ENCODE measurements at places on chromosomes 16 and 17.
A peak's percentile ranks its signal among the peaks of the same experiment; 100 is the strongest.

- DNase-seq: no peak
Measured at GRCh38 chr17:35159940-35160339, 12.3 kb downstream of the UNC45B start.

GRCh38 chr16:4877380-4877685 is 30.1 kb downstream of the UBN1 start:
- DNase-seq: no peak

GRCh38 chr16:58814348-58814801 is 80.3 kb upstream of the GOT2 start:
- peak; percentile 13 for DNase-seq

DNA sequence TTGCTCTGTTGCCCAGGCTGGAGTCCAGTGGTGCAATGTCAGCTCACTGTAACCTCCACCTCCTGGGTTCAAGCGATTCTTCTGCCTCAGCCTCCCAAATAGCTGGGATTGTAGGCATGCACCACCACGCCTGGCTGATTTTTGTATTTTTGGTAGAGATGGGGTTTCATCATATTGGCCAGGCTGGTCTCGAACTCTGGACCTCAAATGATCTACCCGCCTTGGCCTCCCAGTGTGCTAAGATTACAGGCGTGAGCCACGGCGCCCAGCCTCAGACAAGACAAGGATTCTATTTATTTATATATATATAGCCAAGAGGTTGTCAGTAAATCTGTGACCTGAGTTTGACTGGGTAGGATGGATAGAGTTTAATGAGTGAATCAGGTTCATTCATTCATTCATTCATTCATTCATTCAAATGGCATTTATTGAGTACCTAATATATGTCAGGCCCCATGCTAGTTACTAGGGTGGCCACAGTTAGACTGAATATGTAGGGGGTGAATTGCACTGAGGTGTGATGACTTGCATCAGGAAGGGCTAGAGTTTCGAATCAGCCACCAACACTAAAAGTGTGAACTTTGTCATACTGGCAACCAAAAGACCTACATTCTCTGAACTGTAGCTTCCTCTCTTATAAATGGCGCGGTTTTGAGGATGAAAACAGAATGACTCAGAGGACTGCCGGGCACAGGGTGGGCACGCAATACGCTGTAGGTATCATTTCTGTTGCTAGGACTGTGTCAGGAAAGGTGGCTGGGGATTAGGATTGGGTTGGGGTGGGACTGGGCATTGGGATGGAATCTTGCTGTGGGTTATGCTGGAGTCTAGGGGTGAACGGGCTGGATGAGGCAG is 37.8 kb downstream of the ITGAE start:
- DNase-seq: peak; percentile 41

DNA sequence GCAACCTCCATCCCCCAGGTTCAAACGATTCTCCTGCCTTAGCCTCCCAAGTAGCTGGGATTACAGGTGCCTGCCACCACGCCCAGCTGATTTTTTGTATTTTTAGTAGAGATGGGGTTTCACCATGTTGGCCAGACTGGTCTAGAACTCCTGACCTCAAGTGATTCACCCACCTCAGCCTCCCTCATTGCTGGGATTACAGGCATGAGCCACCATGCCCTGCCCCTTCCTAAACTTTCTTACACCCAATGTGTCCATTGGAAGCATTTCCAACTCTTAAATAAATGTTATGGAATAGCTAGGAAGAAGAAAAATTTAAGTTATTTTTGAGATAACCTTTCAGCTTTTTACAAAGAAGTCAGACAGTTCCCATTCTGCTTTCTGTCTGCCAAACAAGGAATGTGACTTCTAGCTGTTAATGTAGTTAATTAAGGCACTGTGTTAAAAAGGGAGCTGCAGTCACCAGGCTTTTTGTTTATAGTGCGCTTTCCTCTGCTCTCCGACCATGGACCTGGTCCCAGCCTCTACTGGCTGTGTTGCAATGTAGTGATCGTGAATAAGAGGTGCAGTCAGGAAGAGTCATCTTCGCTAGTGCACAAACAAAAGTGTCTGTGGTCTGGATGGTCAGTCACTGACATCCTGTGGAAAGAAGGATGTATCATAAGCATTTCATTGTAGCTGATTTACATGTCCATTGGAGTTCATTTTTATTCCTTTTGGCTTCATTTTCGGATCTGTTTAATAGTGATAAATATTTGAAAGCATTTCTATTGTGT is 39.7 kb downstream of the USP10 start:
- peak; percentile 90 for DNase-seq

DNA sequence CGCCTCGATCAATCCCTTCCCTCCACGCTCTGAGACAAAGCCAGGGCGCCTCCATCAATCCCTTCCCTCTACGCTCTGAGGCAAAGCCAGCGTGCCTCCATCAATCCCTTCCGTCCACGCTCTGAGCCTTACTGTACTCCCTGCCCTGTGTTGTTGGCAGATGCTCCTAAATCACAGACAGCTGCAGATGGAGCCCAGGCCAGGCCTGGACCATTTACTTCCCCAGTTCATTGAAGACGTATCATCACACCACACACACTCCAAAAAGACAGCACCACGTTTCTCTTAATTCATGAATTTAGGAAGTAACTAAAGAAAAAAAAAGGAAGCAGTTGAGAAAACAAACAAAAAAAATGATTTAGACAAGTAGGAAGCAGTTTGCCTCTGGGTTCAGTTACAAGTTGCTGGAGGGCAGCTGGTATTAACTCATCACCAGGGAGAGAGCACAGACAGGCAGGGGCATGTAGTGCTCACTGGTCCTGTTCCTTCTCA is 7.4 kb upstream of the CD300LD start:
- DNase-seq: peak; percentile 84

DNA sequence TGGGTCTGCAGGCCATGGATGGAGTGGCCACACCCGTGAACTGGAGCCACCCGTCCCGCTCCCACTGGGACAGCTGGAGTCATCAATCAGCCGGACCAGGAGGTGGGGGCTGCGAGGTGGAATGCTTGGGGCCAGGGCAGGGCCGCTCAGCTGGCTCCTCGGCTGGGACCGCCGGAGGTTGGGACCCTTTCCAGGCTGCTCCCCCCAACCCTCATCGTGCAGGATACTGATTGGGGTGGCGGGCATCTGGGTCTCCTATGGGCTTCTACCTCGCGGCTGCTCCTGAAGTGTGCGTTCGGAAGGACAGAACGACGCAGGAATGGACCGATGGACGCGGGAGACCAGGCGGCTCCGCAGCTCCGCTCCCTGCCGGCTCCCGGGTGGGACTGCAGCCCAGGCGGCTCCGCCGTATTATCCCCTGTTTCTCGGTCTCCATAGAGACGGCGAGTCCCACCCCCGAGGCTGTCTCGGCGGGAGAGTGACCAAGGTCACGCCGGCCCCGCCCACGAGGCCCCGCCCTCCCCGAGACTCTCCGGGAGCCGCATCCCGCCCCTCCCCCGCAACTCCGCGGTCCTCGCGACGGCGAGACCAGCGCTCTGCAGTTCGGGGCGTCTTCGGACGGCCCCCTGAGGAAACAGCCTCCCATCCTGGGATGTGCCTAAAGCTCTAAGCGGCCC is at the start of gene TPPP3:
TPPP3 (minus strand) TSS at position 388 of the 677 bp plus-strand sequence. CDS start 2,387 bp downstream, outside the sequence.
- DNase-seq: peak; percentile 85

DNA sequence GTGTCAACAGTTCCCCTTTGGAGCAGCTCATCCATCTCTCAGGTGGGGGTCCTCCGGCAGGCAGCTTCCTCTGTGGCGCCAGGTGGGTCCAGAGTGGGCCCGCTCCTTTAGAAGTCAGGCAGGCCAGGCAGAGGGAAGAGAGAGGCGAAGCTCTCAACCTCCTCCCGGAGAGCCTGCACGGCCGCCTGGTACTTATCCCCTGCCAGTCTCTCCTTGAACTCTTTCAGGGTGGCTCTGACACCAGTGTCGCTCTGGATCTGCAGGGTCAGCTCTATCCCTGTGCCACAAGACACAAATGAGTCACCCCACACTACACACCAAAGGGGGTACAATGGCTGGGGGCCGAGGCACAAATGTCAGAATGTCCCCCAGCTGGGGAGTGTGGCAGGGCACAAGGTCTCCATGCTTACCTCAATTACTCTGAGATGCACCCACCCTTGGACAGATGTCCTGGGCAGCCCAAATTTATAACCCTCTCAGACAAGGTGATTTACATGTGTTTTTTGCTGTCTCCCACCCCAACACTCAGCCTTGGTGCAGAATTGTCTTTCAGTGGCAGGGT is 13.6 kb downstream of the SMCR8 start:
- DNase-seq: no peak

DNA sequence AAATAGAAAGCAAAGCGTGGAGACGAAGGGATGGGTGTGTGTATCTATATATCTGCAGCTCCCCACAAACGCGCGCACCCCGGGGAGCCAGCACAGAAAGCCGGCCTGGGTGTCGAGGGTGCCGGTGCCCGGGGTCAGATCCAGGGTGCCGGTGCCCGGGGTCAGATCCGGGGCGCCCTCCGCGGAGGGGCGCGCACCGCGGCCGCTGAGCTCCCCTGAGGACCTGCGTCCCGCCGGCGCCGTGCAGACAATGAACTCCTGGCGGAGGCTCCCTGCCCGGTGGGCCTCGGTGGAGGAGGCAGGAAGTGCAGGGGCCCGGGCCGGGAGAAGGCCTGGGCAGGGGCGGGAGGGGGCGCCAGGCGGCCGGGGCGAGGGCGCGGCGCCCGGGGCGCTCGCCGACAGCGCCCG is 1.1 kb downstream of the ZNF423 start:
- DNase-seq: no peak

GRCh38 chr17:16419929-16420271 is 4.5 kb downstream of the TRPV2 start:
- no peak for DNase-seq

DNA sequence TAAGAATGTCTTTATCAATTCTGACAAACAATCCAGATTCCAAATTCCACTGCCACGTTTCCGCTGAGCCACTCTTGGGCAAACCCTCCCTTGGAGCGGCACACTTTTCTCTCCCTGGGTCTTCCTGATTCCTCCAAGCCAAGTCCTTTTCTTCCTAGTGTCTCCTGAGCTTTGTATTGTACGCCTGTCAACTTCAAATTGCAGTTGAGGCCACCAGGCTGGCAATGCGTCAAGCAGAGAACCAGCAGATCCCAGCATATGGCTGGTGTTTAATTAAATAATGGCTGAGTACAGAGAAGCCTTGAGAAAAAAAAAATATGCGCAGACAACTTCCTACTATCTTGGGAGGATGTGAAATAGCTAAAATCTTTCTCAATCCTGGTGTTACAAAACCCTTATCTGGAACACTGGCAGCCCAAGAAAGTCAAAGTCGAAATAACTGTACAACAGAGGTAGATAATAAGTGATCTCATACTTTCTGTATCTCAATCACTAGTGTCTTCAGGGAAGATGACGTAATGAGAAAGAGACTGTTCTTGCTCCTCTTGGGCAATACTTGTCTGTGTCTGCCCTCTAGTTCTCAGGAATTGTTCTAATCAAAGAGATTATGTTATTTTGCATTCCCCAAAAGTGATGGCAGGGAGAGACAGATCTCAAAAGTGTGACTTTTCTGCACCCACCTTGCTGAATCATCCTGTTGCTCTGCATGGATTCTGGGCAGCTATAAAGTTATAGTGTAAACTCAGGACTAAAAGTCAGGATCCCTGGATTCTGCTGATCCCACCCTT is 15.0 kb downstream of the SMIM36 start:
- DNase-seq: peak; percentile 76

- no peak for DNase-seq
Measured at GRCh38 chr16:15967655-15968315, 18.4 kb downstream of the ABCC1 start.

GRCh38 chr17:57588086-57588485 is 157.0 kb downstream of the CCDC182 start:
- no peak for DNase-seq

GRCh38 chr16:81539009-81539758 is 94.6 kb downstream of the CMIP start:
- DNase-seq: no peak

GRCh38 chr16:19113577-19114358 is at the start of gene ITPRIPL2:
Gene ITPRIPL2 (plus strand): TSS chr16:19113964. CDS start chr16:19114462, 498 bp downstream.
- peak; percentile 52 for DNase-seq

- no peak for DNase-seq
Measured at GRCh38 chr17:79361873-79362771, 248.7 kb downstream of the RBFOX3 start.

DNA sequence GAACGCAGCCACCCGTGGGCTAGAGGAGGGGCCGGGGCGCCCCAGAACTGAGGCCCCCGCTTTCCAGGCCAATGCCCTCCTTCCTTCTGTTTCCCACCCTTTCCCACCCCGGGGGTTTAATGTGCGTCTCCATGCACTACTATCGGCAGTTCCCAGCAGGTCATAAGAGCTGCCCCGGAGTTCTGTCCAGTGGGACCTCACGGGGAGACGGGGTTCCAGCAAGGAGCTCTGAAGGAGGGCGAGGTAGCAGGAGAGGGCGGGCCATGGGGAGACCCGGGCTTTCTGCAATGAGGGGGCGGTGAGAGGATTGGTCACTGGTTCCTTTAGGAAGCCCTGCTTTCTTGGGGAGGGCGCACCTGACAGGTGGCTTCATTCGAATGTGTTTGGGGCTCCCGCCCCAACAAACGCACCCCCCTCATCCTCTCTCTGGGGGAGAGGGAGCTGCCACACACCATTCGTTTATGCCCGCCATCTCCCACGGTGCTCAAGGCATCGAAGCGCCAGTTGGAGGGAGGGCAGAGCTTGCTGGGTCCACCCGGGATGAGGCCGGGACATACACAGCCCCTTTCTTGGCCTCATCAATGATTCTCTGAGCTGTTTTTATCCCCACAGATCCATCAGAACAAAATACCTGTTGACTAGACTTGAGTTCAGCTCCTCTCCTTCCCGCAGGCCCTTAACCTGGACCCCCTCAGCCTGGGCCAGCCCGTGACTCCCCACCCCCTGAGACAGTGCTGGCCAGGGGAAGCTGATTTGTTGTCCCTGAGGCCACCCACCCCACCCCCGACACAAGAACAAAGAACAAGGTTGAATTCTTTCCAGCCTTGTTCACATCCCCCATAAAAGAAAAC is 44.1 kb downstream of the SLC7A5 start:
- DNase-seq: no peak

DNA sequence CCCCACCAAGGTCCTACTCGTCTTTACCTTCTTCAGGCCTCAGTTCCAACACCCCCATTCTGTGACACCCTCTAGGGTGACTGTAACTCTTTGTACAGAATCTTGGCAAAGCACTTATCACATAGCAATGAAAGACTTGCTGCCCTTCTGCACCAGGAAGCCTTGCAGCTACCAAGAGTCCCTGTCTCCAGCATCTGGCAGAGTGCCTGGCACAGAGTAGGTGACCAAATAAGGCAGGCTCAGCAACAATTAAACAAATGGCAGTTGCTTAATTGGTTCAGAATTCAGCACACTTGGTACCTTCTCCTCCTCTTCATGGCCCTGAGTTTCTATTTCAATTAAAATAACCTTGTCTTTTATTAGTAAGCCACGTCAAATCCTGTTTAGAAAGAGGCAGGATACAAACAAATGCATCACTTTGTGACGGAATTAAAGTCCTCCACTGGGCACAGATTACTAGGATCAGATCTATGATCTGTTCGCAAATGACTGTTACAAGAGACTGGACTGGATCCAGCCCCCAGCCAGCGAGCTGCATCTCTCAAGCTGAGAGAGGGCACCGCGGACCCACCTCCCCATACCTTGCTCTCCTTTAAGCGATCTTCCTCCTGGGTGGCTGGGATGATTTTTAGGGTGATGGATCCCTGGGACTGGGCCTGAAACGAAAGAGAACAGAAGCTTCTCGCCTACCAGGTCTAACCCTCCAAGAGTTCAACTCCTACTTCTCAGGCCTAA is 9.4 kb downstream of the MPP3 start:
- DNase-seq: no peak

Measured in CD14-positive monocyte (primary cell).